ENCODE measurements at places on chromosomes 2 and 18.

DNA sequence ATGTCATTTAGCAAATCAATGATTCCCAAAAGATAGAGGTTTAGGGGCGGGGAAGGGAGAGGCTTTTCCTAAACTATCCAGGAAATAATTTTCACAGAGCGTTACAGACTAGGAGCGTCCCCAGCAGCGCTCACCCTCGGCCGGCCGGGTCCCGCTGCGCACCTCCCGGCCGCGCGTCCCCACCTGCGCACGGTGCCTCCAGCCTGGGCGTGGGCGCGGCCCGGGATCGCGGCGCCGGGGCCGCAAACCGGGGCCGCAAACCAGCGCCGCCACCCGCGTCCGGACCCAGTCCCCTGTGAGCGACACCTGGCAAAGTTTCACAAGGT, 684 bp upstream of the ZCCHC2 start:
- DNase-seq = no peak

DNA sequence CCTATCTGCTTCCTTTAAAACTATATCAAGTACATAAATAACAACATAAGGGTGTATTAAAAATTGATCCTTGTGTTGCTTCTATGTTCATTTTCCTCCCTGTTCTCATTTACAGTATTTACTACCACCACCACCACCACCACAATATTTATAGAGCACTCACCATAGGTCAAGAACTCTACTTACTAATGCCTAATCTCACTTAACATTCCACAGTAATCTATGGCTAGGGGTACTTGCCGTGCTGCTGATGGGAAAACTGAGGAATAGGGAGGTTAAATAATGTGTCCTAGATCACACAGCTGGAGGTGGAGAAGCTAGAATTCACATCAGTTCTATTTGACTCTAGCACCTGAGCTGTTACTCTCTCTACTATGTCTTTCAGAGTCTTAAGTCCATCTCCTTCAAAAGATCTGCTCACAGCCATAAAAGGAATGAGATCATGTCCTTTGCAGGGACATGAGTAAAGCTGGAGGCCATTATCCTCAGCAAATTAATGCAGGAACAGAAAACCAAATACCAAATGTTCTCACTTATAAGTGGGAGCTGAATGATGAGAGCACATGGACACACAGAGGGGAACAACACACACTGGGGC, 54.1 kb upstream of the ZNF385B start:
- DNase-seq = no peak

DNA sequence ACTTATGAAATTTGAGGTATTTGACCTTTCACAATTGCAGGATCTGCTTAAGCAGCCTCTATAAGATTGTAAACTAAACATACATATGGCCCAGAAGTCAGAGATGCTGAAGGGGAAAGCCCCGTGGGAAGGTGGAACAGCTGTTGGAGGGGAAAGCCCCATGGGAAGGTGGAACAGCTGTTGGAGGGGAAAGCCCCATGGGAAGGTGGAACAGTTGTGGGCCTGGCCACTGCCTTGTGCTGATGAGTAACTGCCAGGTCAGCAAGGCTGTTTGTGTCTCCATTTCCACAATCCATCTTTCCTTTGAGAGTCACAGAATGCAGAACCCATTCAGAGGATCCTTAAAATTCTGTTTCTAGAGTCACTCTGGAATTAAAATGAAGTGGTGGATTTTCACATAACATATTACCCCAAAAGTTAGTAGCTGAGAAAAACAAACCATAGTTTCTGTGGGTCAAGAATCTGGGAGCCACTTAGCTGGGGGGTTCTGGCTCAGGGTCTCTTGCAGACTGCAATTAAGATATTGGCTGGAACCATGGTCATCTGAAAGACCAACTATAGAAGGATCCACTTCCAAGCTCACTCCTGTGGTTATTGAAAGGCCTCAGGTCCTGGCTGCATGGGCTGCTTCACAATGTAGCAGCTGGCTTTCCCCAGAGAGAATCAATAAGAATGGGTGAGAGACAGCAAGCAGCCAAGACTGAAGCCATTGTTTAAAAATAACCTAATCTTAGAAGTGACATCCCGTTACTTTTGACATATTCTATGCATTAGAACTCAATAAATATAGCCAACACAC, 86.6 kb upstream of the CAVIN2 start:
- DNase-seq = no peak

DNA sequence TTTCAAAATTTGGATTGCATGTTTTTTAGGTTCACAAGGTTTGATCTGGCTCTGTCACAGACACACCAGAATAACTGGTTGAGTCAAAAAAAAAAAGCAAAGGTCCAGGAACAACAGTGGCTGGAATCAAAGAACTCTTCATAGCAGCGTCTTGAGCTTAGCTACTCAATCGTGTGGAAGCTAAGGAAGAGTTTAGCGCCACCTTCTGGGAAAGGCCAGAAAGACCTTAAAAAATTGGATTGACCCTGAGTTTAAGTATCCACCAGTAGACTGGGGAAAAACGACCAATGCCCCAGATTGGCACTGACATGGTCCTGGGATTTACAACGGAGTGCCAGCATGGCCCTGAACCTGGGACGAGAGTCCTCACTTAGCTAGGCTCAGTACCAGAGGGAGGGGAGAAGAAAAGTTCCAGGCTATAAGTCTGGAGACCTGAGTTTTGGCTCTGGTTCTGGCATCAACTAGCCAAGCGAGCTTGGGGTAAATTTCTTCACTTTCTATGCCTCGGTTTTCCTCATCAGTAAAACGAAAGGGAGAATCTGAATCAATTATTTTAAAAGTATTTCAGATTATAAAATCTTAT, 71.1 kb upstream of the TFCP2L1 start:
- DNase-seq = peak; percentile 66

DNA sequence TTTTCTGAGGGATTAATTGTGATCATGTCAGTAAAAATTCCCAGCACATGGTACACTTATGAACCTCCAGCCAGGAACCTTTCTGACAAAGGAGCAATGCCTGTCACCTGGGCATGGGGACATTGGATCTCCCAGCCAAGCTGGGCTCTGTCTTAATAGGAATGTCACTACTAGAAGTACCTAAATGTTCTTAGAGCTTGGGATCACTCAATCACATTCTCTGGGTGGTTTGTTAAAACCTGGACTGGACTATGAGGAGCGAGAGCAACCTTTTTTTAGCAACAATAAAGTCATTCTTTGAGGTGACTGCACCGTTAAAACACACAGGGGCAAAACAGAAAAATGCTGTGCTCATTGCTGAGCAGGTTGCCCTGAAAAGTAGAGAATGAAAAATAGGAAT, 6.4 kb upstream of the PPP1CB start:
- DNase-seq = no peak

- DNase-seq = no peak
Observed at GRCh38 chr2:239881561-239882320, 143.4 kb downstream of the NDUFA10 start.

GRCh38 chr2:230441227-230441897, 25.4 kb downstream of the SP100 start:
- no peak for DNase-seq

GRCh38 chr2:60324536-60324935, 228.9 kb downstream of the BCL11A start:
- no peak for DNase-seq

DNA sequence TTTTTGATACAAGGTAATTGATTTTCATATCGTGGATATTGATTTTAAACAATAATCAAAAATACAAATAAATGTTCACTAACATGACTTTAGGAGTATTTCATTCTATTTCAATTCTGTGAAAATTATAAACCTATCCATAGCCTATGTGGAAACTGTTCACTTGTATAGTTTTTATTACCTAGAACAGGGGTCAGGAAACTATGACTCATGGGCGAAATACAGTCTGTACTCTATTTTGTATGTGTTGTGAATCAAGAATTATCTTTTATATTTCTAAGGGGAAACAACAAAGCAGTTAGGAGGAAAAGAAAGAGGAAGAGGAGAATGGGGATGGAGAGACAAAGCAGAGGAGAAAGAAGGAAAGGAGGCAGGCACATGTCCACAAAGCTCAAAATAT, 181.7 kb upstream of the VRK2 start:
- DNase-seq = no peak

DNA sequence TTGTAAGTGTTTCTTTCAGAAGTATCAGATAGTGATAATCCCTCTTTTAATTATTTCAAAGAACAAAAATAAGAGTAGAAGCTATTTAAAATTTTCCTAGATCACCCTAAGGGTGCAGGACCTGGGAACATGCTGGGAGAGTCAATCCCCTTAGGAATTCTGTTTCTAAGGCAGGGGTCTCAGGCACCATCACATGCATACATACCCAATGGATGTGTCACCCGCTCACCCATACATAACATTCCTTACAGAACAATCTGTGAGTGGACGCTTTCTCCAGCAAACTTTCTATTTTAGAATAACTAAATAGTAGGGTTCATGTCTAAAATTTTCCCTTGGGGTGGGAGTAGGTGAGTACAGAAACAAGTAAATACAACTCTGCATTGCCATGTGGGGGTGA, 8.4 kb downstream of the DSEL start:
- no peak for DNase-seq

DNA sequence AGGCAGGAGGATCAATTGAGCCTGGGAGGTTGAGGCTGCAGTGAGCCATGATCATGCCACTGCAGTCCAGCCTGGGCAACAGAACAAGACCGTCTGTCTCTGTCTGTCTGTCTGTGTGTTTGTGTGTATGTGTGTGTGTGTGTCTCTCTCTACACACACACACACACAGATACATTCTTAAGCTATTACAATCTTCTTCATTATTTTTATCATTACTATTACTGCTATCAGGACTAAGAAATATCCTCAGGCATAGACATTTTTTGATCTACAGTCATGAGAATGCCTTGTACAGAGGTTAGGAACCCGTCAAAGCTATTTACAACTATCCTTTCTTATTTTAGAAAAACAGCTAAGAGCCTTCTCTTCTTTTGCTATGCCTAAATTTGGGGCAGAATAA, 207.4 kb downstream of the NEDD4L start:
- DNase-seq = no peak

GRCh38 chr2:205657579-205657978, 24.7 kb upstream of the NRP2 start:
- no peak for DNase-seq

- no peak for DNase-seq
Observed at GRCh38 chr18:4549164-4549872, 94.2 kb upstream of the DLGAP1 start.

DNA sequence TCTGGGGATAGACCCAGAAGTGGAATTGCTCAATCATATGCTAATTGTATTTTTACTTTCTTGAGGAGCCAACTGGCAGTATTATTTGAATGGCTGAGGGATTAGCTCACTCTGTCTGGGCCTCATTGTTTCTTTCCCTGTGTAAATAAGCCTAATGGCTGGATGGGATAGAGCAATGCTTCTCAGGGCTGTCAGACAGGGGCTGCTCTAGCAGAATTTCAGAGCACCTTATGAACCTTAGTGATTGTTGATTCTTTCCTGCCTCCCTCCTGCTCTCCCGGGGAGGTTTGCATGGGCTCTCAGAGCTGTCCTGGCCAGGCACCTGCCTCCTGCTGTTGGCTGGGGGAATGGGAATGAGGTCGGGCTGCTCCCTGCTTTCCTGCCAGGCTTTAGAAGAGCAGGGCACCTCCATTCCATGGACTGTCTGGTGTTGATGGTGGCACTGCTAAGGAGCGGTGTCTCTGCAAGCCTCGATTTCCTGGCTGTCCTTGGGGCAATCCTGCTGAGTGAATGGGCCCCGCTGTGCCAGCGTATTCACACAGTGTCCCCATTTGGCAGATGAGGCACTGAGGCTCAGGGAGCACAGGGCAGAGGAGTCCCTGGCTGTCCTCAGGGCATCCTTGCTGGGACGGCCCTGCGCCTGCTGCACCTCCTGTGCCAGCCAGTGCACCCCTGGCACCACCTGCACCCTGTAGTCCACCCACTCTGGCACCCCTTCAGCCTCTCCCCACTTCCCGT, 468.2 kb upstream of the HS6ST1 start:
- no peak for DNase-seq

DNA sequence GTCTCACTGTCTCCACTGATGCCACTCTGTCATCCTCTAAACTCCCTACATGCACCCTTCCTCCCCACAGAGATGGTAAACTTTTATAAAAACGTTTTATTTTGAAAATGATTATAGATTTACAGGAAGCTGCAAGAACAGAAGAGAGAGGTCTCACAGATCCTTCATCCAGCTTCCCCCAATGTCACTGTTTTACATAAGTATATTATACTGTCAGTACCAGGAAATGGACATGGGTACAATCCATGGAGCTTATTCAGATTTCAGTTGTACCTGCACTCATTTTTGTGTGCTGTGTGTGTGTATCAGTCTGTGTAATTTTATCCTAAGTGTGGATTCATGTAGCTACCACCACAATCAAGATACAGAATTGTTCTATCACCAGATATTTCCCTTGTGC, 46.7 kb upstream of the FOXI3 start:
- no peak for DNase-seq

GRCh38 chr18:38473535-38473934, 907.9 kb upstream of the CELF4 start:
- DNase-seq = no peak

GRCh38 chr2:122156176-122156890, 400.9 kb downstream of the TSN start:
- no peak for DNase-seq

GRCh38 chr2:164127971-164128527, 392.2 kb upstream of the FIGN start:
- no peak for DNase-seq

GRCh38 chr18:48819781-48820482, 130.8 kb downstream of the SMAD7 start:
- DNase-seq = no peak

GRCh38 chr2:143375384-143375880, 246.2 kb downstream of the ARHGAP15 start:
- DNase-seq = no peak

DNA sequence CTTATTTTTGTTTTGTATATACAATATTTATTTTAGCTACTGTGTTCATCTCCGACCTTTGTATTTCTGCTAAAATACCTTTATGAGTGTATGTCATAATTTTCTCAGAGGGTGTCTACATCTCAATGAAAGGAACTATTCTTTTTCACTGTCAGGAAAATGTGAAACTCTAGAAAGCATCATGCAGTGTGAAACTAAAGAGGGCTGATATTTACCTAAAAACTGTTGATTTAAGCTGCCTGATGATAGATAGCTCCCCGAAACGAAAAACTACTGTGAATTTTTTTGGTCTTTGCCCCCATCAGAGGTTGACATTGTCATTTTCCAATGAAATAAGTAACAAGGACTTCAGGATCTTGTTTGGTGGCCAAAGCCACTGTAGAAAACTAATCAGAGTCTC, 38.8 kb downstream of the TMEM178A start:
- DNase-seq = no peak

- DNase-seq = no peak
Observed at GRCh38 chr2:86295066-86295465, 42.4 kb downstream of the REEP1 start.

GRCh38 chr2:100423631-100424030, 6.2 kb upstream of the CHST10 start:
- DNase-seq = no peak

- no peak for DNase-seq
Observed at GRCh38 chr2:111119822-111120252, 877 bp upstream of the BCL2L11 start.

All from NCI-H1105 treated with DMSO at 0.1 percent for 48 hours (cell line).